ENCODE measurements at places on chromosomes 4 and X.

- no peak for DNase-seq
These were observed 594.3 kb upstream of the DIPK2B start for GRCh38 chrX:45794995-45795337.

GRCh38 chr4:85391071-85391470 lies 83.9 kb upstream of the ARHGAP24 start:
- DNase-seq, result no peak

GRCh38 chr4:17241835-17242234 lies 270.1 kb downstream of the QDPR start:
- no peak for DNase-seq

DNA sequence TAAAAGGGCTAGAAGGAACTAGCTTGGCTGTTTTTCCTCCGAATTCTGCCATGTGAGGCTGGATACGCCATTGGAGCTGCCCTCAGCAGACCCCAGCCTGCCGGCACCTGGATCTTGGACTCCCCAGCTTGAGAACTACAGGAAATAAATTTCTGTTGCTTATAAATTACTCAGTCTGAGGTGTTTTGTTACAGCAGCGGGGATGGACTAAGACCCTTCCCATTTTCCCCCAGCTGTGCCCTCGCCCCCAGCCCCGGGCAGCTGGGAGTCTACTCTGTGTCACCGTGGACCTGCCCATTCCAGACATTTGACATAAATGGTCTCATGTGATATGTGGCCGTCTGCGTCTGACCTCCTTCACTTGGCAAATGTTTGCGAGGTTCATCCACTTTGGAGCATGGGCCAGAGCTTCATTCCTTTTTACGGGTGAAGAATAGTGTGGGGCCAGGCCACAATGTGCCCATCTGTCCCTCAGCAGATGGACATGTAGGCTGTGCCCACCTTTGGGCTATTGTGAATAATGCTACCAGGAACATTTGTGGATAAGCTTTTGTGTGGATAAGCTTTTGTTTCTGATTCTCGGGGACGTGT lies 30.7 kb upstream of the SPON2 start:
- no peak for DNase-seq

DNA sequence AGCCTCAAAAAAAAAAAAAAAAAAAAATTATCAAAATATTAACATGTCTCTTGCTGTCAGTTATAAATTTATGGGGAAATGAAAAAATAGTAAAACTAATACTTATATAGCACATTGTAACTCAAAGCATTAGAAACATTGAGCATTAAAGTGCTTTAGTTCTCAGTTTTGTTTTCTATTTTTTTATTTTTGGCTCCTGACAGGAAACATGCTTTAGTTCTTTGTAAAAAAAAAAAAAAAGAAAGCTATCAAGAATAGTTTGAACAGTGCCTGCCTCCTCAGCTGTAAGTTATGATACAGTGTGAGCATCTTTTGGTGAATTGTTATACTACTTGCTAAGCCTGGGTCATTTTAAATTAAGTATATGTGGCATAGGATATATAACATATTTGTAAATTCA lies 5.1 kb upstream of the CENPC start:
- DNase-seq, result no peak

DNA sequence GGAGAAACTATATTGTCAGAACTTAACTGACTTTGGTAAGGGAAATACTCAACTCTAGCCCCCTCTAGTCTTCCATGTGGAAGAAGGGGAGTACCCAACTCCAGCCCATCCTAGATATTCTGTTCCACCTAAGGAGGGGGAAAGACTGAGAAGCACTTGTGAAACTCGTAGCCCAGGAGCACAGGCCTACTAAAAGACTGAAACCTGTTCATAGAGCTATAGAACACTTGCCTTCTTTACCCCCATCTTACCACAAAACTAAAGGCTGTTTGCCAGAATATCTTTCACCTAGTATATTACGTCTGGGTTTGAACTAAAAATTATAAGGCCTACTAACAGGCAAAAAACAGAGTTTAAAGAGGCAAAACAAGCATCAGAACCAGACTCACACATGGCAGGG lies 15.5 kb downstream of the CLDN22 start:
- no peak for DNase-seq

GRCh38 chr4:38179690-38180377 lies 219.6 kb downstream of the PTTG2 start:
- peak; percentile 74 for DNase-seq

- DNase-seq, result no peak
These were observed 18.1 kb downstream of the FHL1 start for GRCh38 chrX:136165406-136165805.

DNA sequence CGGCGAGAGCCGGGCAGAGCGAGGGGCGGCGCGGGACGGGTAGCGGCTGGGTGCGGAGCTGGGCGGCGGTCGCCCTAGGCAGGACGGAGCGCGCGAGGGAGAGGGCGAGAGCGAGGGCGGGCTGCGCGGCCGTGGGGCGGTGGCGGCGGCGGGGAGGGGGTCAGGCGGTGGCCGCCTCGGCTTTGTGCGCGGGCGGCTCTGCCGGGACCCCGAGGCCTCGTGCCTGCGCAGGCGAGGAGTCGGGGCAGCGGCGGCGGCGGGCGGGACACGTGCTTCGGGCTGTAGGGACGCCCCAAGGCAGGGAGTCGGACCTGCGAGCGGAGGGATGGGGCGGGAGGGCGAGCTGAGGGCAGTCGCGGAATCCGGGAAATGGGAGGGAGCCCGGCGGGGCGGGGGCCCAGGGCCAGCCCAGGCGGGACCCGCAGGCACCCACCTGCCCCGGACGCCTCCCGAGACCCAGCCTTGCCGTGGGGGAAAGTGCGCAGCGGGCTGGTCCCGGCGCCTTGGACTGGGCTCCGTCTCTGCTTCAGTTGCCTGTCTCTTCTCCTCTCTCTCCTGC lies 465 bp downstream of the BMPR1B start:
- no peak for DNase-seq
